HFF-Myc (cell line): ENCODE measurements at places on chromosomes 1 and 21.
A peak's percentile ranks its signal among the peaks of the same experiment; 100 is the strongest.

GRCh38 chr1:160096274-160097116 is 1.9 kb downstream of the IGSF8 start:
- DNase-seq, result no peak

GRCh38 chr1:7645751-7646048 is 125.4 kb upstream of the VAMP3 start:
- DNase-seq, result no peak

DNA sequence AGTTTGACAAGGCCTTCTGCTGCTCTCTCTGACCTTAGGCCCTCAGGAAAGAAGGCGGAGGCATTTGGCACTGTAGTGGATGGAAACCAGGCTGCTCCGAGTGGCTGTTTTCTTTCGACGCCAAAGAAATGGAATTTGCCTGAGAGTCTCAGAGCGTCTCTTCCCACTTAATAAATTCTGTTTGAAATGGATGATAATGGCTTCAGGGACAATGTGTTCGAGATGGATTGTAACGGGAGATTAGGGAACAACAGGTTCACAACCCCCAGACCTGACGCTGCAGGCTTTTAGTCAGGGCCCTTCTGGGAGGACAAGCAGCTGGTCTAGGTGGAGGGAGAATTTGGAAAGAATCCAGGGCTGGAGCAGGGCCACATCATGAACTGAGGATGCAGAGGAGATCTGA is 58.6 kb downstream of the TLR5 start:
- no peak for DNase-seq

DNA sequence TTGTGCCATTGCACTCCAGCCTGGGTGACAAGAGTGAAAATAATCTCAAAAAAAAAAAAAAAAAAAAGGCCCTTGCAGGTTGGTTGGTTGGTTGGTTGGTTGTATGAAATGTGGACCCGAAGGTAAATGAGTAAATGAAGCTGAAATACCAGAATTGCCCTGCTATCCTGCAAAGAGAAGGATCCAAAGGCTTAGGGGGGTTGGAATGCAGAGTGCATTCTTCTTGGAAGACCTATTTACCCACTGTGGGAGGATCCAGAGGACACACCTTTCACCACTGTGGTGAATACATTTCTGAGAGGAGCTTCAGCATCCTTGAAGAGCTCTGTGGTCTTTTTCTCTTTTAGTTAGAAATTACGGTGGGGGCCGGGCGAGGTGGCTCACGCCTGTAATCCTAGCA is 28.7 kb upstream of the EIF4G3 start:
- no peak for DNase-seq

- DNase-seq, result no peak
Measured at GRCh38 chr1:149896575-149896974, 2.8 kb upstream of the BOLA1 start.

DNA sequence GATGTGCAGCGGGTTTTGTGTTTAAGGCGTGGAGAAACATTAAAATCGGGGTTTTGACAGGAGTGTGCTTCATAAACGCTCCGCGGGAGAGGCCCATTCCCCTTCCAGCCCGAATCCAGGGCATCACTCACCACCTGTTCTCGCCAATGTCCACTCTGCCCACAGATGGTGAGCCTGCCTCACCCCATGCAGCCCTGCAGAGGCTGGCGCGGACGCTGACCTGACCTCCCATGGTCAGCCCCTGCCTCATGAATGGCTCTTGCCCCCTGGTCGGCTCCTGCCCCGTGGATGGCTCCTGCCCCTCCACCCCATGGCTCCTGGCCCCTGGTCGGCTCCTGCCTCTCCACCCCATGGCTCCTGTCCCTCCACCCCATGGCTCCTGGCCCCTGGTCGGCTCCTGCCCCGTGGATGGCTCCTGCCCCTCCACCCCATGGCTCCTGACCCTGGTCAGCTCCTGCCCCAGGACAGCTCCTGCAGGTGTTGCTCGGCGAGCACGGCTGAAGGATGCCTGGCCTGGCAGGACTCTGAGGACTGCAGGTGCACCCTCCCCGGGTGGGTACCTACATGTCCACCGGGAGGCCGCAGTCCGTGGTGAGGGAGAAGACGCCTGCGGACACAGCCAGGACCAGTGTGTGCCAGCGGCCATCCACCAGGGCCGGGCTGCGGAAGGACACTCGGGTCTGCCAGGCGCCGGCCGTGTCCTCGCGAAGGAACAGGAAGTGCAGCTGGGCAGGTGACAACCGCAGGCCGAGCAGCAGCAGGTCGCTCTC is 6.7 kb downstream of the KRTAP10-1 start:
- no peak for DNase-seq

GRCh38 chr1:60620087-60620486 is 462.3 kb upstream of the NFIA start:
- no peak for DNase-seq

DNA sequence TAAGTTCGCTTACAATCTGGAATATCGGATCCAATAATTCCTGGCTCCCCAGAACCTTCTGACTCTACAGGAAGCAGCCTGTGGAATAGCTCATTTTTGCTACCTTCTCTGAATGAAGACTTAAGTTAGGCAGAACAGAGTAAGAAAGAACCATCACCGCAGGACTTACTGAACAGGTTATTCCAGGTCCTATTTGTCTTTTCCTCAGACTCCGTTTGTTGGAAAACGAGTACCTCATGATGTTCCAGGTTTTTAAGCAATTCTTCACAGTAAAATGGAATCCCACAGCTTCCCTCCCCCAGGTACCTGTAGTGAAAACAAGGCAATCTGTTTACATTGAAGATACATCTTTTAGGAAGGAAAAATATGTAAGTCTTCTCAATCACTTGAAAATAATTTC is 59.8 kb downstream of the ADCY10 start:
- no peak for DNase-seq

DNA sequence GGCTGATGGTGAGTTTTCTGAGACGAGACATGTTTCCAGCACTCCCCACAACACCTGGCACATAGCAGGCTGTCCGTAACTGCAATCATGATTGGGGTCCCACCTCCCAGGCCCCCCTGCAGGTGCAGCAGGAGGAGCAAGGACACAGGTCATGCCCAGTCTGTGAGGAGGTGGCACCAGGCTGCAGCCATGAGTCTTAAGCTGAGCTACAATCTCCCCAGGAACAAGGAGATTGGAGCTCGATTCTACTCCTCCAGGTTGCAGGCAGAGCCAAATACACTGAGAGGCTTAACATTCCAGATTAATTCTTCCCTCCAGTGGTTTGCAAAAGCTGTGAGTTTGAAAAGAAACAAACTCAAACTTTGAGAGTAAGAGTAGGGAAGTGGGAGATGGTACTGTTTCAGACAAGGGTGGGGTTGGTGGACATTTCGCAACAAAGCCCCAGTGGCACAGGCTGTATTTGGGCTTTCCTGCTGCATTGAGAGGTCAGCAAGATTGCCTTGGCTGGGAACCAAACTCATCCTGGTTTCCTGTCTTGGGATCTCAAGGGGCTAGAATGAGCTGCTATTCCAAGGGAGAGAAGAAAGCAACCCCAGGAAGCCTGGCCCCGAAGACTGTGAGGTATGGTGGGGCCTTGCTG is 64.8 kb upstream of the GALNT2 start:
- no peak for DNase-seq

GRCh38 chr1:44603718-44604117 is 70.6 kb downstream of the TMEM53 start:
- DNase-seq, result no peak

DNA sequence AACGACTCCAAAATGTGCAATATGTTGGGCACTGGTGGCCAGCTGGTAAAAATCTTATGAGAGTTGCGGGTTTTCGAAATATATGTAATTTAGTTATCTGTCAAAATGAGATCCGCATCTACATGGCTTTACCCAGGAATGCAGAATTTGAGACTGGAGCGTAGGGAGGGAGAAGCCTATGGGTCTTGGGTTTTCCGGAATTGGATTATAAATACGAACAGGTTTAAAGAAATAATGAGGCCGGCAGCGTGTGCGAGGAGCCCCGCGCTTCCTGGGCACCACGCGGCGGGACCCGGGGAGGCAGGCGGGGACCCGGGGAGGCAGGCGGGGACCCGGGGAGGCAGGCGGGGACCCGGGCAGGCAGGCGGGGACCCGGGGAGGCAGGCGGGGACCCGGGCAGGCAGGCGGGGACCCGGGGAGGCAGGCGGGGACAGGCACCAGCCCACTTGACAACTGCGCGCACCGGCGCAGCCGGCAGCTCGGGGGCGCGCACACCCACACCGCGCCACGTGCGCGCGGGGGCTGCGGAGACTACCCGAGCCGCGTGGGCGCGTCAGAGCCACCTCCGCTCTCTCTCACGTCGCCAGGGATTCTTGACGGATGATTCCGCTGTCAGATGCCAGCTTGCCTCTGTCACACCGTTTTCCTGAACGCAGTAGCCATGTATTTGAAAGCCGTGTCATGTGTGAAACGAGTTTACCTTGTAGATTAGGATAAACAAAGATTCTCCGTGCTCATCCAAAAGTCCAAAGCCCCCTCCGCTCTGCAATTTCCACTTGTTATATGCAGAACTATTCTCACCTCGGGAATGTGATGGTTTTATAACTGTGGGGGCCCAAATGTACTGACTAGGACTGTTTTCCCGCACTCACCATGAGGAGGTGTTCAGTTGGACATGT is 54.3 kb upstream of the HNRNPU start:
- no peak for DNase-seq

DNA sequence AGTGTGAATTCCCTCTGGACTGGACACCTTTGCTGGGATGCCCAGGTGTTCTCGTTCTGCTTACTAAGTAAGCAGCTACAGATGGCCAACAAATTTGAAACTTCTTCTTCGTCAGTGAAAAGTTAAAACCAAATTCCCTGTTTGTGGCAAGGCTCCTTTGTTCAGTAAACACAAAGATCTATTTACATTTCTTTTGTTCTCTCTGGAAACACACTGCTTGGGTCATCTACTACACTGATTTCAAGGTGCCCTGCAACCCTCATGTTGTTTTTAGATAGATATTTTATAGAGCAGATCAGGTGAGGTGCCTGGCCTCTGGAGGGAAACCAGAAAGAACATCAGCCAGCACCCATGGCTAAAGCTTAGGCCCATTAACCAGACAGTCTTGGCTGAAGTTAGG is 157.2 kb upstream of the UBE2U start:
- no peak for DNase-seq

GRCh38 chr1:24281591-24281990 is 37.6 kb upstream of the GRHL3 start:
- DNase-seq, result no peak

DNA sequence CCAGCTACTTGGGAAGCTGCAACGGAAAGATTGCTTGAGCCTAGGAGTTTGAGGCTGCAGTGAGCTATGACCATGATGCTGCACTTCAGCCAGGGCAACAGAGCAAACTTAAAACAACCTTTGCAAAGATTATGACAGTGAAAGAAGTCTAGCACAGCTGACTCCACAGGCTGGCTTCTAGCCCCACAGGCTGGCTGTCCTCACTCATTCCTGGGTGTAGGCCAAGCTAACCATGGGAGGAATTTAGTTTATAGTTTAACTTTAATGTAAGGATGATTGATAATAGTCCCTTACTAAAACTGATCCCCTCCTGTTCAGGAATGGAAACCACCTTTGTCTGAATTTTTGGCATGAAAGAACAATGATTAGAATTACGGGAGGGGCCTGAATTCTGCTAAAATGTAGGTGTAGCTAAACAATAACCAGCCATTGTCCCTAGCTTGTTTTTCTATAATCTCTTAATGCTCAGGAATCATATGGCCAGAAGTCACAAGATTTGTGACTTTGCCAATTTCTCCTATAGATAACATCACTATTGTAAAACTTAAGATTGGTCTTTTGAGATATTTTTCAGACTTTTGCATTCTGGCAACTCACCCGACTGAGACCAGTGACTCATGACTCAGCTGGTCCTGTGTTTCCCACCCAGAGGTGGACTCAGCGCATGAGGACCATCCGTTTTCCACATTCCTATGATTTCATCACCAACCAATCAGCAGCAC is 28.1 kb upstream of the SGIP1 start:
- no peak for DNase-seq

- DNase-seq, result no peak
Measured at GRCh38 chr1:152505083-152505482, 5.5 kb upstream of the LCE5A start.

GRCh38 chr1:111850109-111850508 is 94.4 kb downstream of the DDX20 start:
- no peak for DNase-seq

DNA sequence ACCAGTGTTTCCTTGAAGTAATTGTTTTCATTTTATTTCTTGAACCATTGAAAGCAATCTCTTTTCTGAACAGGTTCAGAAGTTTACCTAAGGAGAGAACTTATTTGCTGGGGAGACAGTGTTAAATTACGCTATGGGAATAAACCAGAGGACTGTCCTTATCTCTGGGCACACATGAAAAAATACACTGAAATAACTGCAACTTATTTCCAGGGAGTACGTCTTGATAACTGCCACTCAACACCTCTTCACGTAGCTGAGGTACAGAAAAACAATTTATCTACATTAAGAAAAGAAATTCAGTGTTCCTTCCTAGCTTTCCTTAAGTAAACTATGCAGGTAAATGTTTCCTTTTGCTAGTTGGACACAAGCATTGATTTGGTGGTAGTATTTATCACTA is 27.4 kb downstream of the AGL start:
- no peak for DNase-seq

GRCh38 chr1:41629571-41629970 is 145.1 kb upstream of the EDN2 start:
- no peak for DNase-seq

GRCh38 chr1:4310396-4310923 is 343.9 kb upstream of the AJAP1 start:
- DNase-seq, result no peak

GRCh38 chr1:67689267-67690017 is 4.4 kb downstream of the GADD45A start:
- DNase-seq, result no peak

DNA sequence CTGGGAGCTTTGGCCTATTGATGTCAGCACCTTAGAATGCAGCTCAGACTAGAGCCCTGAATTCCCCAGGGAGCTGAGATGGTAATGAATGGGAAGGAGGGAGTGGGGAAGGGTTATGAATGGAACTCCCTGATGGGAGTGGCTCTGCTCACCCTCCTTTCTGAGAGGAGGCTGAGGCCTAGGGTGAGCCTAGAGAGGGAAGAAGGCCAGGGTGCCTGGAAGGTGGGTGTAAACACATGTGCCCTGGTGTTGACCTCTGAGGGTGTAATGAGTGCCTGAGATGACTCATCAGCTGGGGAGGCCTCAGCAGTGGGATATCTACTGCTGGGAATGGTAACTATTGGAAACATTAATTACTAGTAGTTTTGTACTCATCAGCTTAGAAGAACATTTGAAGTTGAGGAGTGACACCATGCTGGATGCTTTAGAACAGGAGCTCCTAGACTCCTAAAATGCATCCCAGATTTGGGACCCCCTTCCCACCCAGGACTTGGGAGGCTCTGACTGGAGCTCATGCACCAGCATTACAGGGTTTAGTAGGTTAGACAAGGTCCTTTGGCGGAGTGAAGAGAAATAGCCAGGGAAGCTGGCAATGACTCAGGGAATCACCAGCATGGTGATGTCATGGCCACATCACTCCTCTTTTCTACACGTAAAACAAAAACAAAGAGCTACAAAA is 16.0 kb upstream of the PIGV start:
- peak; percentile 95 for DNase-seq

- DNase-seq, result no peak
Measured at GRCh38 chr1:155608888-155609225, 1.2 kb upstream of the MSTO1 start.

- no peak for DNase-seq
Measured at GRCh38 chr1:248885646-248886045, 20.4 kb upstream of the PGBD2 start.
